IMR-90 (cell line): ENCODE measurements at places on chromosomes 5 and 9. TPM values are rescaled to one million over a fixed set of nuclear protein-coding genes. Genes with fewer than 3 reads are reported as not detected.

- peak; percentile 2 for DNase-seq
Observed at GRCh38 chr9:73269430-73270101, 117.9 kb downstream of the ANXA1 start.

Gene MCTP1
- 0.07 and 0.21 TPM in 2 replicates for polyA plus RNA-seq

DNA sequence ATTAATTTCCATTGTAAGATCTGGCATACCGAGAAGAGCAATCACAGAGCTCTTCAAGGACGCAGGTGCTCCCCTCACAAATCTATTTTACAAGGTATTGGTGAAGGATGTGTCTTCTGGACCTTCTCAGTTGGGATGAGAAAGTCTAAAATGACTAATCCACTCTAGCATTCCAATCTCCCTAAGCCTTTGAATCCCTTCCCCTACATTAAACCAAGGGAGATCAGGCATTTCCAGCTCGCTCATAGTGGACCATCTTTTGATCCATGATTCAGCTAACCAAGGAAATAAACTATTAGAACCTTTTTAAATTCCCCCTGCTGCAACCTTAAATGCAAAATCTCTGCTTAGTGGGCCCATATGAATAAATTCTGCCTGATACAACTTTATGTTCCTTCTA is 95.9 kb upstream of the FBN2 start:
- no peak for DNase-seq

- DNase-seq: no peak
Observed at GRCh38 chr9:32376285-32376684, 8.2 kb upstream of the ACO1 start.

Gene KCNMB1
- not detected in 2 replicates for polyA plus RNA-seq

Gene PCDHGB1
- 1.9 TPM in 2 replicates for polyA plus RNA-seq

DNA sequence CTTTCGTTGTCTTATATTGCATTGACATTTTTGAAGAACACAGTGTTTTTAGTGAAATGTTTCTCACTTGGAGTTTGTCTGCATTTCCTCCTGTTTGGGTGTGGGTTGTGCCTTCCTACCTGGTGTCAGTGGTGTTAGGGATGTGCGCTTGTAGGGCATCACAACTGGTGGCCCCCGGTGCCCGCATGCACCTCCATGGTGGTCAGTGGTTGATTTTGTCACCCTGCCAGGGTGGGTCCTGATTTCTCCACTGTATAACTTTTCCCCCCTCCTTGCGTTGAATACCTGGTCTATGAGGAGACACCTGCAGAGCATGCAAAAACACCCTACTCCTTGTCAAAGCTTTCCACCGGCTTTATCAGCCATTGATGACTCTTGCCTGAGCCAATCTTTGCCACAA is 132.9 kb downstream of the BARX1 start:
- no peak for DNase-seq

Gene NOXA1
- 0.16 and 0.17 TPM in 2 replicates for polyA plus RNA-seq

DNA sequence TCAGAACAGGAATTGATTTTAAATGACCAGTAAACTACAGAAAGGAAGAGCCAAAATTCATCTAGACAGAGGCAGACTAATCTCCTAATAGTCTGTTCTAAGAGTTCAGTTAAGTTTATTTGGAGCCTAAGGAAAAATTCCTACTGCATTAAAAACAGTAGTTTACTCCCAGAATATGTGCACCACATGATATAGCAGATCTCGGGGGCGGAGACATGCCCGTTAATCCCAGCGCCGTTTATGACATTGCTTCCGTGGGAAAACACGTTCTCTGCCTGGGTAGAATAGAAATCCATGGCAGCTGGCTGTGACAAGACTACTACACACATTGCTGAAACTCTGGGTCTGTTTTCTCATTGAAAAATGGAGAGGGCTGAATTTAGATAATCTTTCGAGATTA is 11.4 kb downstream of the HABP4 start:
- no peak for DNase-seq

DNA sequence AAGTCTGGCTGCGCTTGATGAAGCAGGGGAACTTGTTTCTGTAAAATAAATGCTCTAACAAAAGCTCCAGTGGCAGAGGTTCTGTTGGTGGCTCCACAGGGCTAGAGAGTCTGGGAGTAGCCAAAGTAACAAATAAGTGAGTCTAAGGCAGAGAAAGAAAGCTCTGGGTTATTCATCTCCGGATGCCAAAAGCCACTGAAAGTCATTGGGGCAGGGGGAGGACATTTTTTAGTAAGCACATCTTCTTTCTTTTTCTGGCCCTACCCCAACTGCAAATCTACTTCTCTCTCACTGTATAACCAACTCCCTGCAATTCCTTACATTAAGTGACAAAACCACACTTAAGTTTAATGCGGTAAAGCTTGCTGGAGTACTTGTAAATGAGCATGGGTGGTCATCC is 141.6 kb downstream of the INSYN2B start:
- DNase-seq: no peak

GRCh38 chr5:119286511-119287488 is 69.0 kb upstream of the TNFAIP8 start:
- DNase-seq: no peak

DNA sequence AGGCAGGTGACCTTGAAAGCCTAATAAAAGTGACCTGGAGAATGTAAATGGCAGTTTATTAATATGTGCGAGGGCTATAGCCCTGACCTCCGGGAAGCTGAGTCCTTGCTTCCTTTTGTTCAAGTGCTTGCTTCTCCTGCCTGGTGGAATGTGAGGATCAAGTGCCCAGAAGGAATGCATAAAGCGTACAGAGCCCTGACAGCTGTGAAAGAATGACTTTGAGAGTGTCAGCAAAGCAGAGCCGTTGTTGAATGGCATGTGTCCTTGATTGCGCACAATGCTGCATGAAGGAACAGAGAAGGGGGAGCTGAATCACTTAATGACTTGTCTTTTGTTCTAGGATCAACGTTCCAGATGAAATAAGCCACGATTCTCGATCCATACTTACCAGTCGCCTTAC is 133.0 kb downstream of the SLF1 start:
- DNase-seq: no peak

DNA sequence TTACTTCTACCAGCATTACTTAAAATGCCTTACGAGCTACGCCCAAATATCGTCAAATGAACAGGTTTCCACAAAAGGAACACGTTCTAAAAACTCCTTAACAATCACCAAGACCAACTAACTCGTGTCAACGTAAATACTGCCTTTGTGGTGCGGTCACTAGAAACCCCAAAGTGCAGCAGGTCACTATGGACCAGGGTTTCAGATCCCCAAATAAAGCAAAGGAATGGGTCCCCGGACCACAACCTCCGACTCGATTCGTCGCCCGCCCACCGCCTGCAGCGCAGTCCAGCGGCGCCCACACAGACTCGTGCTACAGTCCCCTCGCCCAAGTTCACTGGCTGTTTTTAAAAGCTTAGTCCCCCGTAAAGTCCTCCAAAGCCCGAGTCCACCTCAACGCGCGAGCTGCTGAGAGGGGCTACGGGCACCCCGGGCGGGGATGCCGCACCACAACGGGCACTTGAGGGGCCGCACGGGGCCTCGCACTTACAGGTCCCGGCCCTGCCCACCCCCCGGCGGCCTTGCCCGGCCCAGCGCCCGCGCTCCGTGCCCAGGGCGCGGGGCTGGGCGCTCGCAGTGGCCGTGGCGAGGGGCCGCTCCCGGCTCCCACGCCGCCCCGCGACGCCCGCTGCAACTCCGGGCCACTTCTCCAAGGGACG is 1.1 kb downstream of the NFIB start:
- no peak for DNase-seq

GRCh38 chr9:130219661-130220096 is 45.9 kb upstream of the HMCN2 start:
- DNase-seq: no peak

Gene NUP155
- 6.7 and 7.5 TPM in 2 replicates for polyA plus RNA-seq

Gene PCDHB13
- 0.26 and 0.27 TPM in 2 replicates for polyA plus RNA-seq

GRCh38 chr5:57341380-57341979 is 141.1 kb downstream of the ACTBL2 start:
- no peak for DNase-seq

GRCh38 chr5:90585337-90585986 is 26.9 kb downstream of the ADGRV1 start:
- no peak for DNase-seq

- DNase-seq: no peak
Observed at GRCh38 chr9:105264380-105264779, 19.9 kb downstream of the SLC44A1 start.

Gene CLIC3
- polyA plus RNA-seq: 1.7 and 2.1 TPM in 2 replicates

DNA sequence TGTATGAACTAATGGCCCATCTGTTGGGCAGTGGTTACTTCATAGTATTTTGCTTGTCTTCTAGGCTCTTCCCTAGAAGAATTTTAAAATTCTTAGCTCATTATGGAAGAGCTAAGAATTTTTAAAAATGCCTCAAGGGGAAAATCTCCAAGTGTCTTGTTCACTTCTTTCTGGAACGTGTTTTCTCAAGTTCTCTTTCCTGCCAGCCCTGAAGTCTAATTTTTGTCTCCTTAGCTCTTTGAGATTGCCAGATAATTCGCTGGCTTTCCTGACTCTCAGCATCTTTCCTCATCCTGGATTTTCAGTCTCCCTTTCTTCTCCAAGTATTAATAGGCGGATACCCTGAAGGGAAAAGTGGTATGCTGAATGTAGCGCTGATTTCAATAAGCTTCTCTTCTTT is 395.4 kb downstream of the ARRDC3 start:
- no peak for DNase-seq

- DNase-seq: no peak
Observed at GRCh38 chr9:9142001-9142400, 1342.4 kb upstream of the DMAC1 start.

Gene SLC25A2
- polyA plus RNA-seq: not detected in 2 replicates

Gene GPR150
- polyA plus RNA-seq: 0.10 and 0.11 TPM in 2 replicates

Gene CARD6
- 1.5 and 1.8 TPM in 2 replicates for polyA plus RNA-seq

Gene CAST
- 81.9 and 91.3 TPM in 2 replicates for polyA plus RNA-seq

DNA sequence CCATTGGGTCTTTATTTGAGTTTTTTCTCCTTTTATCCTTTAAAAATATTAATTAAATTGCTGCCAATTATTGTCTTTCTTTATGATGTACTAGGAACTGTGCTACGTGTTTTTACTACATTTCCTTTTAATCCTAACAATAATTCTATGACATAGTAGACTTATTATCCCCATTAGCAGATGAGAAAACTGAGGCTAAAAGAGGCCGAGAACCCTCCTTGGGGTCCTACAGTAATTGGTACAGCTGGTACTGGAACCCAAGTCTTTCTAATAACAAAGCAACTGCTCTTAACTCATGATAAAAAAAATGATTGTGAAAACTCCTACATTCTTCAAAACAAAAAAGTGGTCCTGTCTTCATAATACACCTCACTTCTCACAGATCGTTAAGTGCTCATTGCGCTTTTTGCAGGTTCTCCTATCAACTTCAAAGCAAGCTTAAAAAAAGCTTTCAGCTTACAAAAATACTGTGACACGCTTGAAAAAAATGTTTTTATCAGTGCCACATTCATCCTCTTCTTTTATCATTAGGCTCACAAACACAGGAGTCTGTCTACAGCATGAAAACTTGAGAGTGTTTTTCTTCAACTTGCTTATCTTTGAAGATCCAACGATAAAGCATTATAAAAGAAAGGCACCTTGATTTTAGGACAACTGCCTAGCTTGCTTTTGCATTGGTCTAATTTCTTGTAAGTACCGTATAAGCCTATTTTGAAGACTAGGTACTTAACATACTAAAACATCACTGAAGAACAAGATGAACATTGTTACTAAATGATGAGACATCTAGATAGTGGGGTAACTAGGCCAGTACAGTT is 32.4 kb downstream of the FYB1 start:
- DNase-seq: no peak

Gene ROR2
- polyA plus RNA-seq: 3.5 and 4.8 TPM in 2 replicates

DNA sequence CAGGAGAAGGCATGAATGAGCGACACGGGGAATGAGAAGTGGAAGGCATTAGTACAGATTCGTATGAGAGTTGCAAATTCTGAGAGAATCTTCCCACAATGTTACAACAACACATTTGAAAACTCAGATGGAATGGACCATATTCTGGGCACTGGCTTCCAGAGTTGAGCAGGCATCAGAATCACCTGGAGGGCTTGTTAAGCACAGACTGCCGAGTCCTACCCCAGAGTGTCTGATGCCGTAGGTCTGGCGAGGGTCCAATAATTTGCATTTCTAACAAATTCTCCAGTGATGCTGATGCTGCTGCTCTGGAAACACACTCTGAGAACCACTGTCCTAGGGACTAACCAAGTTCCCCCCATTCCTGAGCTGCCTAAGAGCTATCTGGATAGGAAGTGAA is 2.9 kb upstream of the TLX3 start:
- DNase-seq: no peak

DNA sequence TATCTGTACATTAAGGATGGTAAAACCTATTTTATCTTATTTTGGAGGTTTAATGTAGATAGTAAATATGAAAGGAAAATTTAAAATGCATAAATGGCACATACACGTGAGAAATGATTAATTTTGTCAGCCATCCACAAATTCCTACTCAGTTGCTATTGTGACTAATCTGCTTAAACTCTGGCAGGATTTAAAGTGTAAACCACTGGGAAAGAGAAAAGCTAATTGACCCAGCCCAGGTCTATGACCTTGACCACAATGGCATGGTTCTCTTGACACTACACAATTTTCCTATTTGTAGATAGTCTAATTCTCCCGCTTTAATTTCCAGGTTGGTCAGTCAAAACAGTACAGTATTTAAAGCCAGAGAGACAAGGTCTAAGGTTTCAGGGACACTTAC is 459.0 kb upstream of the KLF4 start:
- no peak for DNase-seq

DNA sequence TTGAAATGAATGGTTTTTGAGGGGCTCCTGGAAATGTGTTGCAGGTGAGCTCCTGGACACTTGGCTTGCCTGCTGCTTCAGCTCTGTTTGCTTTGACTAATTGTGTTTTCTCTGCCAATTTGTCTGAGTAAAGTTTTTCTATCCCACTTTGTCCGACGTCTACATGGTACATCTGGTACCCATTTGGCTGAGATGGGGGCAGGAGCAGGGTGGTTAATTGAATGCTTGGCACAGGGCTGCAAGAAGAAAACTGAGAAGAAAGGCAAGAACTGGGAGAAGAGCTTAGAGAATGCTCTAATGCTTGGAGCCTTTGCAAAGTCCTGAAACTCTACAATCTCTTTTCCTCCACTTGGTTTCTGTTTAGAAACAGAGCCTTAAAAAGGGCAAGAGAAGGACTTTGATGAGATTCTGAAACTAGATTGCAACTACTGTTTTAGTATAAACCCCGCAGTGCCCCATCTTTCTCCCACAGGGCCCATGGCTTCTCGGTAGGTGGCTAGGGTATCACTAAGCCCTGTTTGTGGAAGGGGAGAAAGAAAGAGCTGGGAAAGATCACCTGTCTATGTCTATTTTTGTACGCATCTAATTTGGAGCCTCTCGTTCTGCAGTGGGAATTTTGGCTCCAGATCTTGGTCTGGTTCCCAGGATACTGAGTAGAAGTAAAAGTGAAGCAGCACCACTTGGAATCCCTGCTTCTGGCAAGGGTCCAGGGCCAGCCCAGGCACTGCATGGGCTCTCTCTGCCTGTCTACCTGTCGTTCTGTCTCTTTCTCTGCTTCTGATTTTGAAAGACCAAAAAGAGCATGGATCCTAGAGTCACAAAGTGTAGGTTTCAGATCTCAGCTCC is 214.4 kb downstream of the SEMA6A start:
- DNase-seq: no peak

- DNase-seq: no peak
Observed at GRCh38 chr5:174293481-174293880, 248.0 kb downstream of the NSG2 start.
